ENCODE measurements at places on chromosomes 3 and 15.

- DNase-seq: no peak
Observed at GRCh38 chr3:149226776-149227175, 5.1 kb upstream of the CP start.

DNA sequence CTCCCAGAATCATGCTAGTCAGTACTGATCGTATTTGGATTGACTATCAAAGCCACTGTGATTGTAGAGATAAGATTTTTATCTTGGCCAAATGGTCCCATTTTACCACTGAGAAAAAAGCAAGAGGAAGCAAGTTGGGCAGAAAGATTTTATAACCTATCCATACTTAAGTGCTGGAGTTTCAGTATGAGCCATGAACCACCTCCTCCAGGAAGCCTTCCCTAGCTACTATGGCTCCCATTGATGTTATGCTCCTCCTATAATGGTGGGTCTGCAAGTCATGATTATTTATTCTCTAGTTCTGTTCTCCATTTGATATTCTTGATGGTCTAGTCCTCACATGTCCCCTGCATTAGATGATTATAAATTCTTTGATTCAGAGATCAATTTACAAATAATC is 6.6 kb downstream of the MEGF11 start:
- DNase-seq: no peak

DNA sequence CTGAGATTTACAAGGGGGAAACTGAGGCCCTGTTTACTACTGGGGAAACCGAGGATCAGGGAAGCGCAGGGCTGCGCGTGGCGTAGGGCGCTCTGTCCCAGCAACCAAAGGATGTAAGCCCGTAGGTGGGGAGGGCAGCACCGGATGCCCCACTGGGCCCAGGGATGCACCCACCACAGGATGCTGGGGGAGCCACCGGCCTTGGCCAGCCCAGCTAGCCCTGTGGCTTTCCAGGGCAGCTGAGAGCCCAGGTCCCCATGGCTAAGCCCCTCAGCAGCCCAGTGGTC is 33.4 kb downstream of the RPN1 start:
- DNase-seq: no peak

- no peak for DNase-seq
Observed at GRCh38 chr3:9727743-9728142, 3.8 kb upstream of the BRPF1 start.

GRCh38 chr3:10777627-10778026 is 38.4 kb upstream of the SLC6A11 start:
- no peak for DNase-seq

GRCh38 chr3:15345066-15345607 is 12.8 kb upstream of the SH3BP5 start:
- no peak for DNase-seq

DNA sequence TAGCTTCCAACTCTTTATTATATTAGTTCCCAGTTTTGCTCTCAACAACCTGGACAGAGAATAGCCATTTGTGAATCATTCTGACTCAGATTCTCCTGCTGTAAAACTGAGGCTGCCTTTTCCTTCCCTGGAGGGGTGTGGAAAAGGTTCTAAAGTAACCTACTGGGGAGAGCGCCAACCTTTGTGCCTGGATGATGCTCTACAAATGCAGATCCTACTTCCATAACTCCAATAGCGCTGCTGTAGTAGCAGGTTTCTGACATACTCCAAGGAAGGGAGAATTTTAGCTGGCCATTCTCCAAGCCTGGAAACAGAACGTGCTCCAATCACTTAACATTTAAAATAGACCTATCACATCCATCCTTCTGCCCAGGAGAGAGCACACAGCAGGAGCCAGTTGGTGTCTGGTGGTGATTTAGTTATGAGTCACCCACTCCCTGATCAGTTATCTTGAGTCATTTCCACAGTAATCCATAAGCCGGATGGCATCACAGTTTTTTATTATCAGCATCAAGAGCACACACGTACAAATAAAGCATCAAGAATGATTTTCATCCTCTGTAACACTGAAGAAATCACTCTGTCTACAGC is 38.3 kb downstream of the MYH15 start:
- DNase-seq: no peak

GRCh38 chr3:150844484-150844883 is 60.8 kb downstream of the MINDY4B start:
- no peak for DNase-seq

GRCh38 chr3:116815321-116815720 is 105.7 kb downstream of the TUSC7 start:
- no peak for DNase-seq

- DNase-seq: no peak
Observed at GRCh38 chr3:51099794-51100535, 285.1 kb upstream of the MANF start.

- no peak for DNase-seq
Observed at GRCh38 chr3:30770387-30770786, 124.1 kb downstream of the GADL1 start.

Measured in activated CD4-positive, alpha-beta T cell treated with anti-CD3 and anti-CD28 coated beads, Interleukin-2, amount 50 U/mL, for 1 hour (primary cell).